ENCODE measurements at places on chromosomes 1 and 21.

DNA sequence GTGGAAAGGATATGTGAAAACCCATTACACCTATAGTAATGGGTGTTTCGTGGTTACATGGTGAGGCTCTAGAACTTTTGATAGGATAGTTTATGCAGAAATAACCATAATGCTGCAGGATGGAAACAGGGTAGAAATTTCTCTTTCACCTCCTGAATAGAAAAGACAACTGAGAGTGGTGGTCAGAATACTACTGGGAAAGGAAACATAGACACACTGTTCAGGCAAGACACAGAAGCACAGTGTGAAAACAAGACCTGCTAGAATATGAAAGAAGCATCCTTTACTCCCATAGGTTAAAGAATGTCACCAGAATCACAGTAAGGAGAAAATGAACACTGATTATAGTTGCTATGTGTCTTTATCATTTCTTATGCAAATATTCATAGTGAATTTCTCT, 496.6 kb downstream of the DPYD start:
- no peak for DNase-seq

DNA sequence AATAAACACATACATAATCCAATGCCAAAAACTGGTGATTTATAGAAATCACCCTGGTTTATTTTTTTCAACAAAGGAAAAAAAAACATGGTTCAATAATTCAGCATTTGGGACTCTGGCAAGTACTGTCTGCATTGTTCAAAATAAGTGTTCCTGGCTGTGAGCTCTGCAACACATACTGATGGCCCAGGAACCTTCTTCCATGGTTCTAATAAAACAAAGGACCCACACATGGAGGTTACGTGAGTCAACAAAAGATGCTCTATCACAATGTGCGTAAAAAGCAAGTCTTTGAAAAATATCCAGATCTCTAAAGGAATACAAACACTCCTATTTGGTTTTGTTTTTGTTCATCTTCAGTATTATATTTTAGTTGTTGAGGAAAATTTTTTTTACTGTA, 37.9 kb upstream of the C1orf198 start:
- no peak for DNase-seq

GRCh38 chr1:232901255-232901654, 49.2 kb upstream of the NTPCR start:
- no peak for DNase-seq

DNA sequence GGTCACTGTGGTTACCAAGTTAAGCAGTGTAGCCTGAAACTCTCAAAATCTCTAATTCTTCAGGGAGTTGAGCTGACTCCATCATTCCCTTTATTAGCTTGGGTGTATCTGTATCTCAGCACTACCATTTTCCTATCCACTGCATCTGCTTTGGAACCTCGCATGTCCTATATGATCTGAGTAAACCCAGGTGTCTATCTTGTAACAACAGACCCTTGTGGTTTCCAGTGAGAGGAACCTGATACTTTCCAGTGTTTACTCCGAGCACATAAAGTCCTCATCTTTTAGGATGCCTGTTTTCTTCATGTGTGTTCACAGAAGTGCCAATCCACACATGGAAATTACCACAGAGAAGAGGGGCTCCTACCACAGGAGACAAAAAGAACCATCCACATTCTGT, 650.4 kb downstream of the LMO4 start:
- DNase-seq: no peak

GRCh38 chr1:241610056-241610815, 29.9 kb downstream of the CHML start:
- no peak for DNase-seq

DNA sequence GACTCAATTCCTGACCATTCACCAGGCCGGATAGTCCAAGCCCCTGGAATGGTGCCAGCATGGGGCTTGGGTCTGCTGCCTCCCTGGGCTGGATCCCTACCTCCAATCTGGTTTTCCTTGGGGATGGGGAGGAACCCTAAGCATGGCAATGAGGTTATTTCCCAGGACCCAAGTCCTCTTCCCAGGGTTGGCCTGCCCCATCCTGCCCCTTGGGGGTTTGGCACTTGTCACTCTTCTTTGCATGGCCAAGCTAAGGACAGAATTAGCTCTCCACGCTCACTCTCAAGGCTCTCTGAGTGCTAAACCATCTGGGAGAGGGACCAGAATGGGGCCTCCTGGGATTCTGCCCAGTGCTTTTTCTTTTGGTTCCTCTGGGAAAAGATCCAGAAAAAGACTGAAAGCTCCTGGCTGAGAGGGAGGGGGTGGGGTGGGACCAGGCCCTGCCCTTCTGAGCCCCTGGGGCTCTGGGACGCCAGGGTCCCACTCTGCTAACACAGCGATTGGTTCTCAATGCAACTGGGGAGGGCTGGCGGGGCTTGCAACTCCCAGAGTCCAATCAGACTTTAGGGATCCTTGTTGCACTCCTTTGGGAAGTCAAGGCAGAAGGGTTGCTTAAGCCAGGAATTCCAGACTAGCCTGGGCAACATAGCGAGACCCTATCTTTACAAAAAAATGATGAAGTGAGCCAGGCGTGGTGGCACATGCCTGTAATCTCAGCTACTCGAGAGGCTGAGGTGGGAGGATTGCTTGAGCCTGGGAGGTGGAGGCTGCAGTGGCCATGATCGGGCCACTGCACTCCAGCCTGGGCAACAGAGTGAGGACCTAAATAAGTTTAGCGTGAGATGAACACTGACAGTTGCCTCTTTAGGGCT, 52.7 kb downstream of the DHRS3 start:
- no peak for DNase-seq

DNA sequence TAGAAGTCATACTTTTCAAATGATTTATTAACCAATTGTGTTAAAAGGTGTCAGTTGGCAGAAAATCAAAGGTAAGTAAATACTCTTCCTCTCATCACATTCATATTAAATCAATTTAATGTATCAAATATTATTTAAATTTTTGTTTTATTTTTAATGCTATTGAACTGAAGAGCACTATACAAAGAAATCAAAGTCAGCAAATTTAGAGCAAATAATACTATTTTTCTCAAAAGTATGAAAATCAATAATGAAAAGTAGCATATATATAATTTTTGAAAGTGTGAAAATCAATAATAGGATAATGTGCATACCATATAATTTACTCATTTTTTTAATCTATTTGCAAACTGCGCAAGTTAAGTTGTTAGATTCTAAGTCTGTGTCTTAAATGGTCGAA, 181.0 kb downstream of the SPATA17 start:
- no peak for DNase-seq

- no peak for DNase-seq
These were observed 227.2 kb downstream of the KCNJ6 start for GRCh38 chr21:37688952-37689659.

- peak; percentile 26 for DNase-seq
These were observed 143.7 kb downstream of the DNM3 start for GRCh38 chr1:171984850-171985485.

- DNase-seq: no peak
These were observed 273 bp downstream of the BMP8B start for GRCh38 chr1:39788426-39788757.

DNA sequence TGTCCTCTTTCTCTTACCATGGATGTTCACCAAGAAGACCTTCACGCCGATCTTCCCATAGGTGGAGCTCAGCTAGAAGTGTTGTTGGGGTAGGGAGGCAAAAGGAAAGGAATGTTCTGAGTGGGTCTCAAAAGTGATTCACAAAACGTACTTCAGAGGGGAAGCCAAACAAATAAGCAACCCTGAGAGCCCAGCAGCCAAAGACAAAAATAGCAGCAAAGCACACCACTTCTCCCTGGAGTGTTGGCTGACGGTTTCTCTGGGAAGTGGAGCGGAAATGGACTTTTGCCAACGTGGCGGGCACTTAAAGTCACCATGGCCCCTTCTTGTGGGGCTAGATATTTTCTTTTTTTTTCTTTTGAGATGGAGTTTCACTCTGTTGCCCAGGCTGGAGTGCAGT, 23.1 kb downstream of the SLC26A9 start:
- no peak for DNase-seq

GRCh38 chr1:167668108-167668507, 38.1 kb downstream of the RCSD1 start:
- DNase-seq: no peak

GRCh38 chr1:183058851-183059502, 35.8 kb downstream of the LAMC1 start:
- no peak for DNase-seq

DNA sequence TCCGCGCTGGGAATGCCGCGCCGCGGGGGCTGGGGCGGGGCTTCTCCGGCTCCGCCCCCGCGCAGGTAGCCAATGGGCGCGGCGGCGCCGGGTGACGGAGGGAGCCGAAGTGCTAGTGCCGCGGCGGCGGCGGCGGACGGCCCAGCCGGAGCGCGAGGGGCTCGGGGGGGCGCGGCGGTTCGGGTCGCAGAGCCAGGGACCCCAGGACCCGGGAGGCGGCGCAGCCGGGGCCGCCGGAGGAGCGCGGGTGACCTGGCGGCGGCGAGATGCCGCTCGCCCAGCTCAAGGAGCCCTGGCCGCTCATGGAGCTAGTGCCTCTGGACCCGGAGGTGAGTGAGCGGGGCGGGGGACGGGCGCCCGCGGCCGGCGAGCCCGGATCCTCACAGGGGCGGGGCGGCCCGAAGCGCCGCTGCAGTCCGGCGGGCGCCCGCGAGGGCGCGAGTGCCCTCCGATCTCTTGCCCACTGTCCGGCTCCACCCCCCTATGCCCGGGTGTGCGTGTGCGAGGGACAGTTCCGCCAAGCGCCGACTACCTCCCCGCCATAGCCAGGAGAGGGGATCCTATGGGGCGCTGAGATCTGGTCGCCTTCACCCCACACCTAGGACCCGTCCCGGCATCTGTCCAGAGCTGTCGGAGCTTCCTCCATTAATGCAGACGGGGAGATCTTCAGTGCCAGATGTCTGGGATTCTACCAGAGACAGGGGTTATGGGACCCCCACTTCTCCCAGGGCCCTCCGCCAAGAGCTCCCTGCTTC, at the start of gene RPS6KA1:
Gene RPS6KA1 (plus strand): TSS at position 107 of the 755 bp plus-strand sequence. CDS start 160 bp downstream, at position 267.
- no peak for DNase-seq

- no peak for DNase-seq
These were observed 1.0 kb downstream of the ANKRD65 start for GRCh38 chr1:1419813-1420653.

DNA sequence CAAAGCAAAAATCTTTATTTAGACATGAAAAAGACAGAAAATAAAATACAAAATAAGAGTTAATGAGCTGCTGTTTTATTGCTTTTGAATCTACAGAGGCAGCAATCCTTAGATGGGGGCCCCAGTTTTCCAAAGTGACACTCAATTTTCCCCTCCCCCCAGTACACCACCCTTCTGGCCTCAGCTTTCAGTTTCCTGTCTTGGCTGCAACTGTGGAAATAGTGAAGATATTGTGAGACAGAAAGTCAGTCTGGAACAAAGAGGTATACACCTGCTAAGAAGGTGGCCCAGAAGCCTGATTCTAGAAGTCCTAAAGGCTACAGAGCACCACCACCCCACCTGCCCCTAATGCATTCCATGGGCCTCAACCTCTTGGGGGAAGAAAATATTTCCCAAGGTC, 1.1 kb upstream of the MTMR11 start:
- no peak for DNase-seq

DNA sequence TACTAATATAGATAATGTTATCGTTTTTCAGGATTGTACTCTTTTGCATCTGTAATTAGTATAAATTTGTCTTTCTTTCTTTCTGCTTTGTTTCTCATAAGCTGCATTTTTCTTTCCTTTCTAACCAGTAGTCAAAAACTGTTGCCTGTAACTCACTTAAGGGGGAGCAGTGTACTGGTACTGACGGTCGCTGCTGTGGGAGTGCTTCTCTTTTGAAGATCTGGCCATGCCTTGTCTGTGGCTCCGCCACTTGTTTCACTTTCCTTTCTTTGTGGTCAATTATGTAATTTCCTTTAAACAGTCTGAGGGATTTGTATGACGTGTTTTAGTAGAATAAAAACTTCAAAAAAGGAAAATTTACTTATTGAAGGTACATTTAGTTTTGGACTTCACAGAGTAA, 37.0 kb downstream of the MIA3 start:
- peak; percentile 81 for DNase-seq

DNA sequence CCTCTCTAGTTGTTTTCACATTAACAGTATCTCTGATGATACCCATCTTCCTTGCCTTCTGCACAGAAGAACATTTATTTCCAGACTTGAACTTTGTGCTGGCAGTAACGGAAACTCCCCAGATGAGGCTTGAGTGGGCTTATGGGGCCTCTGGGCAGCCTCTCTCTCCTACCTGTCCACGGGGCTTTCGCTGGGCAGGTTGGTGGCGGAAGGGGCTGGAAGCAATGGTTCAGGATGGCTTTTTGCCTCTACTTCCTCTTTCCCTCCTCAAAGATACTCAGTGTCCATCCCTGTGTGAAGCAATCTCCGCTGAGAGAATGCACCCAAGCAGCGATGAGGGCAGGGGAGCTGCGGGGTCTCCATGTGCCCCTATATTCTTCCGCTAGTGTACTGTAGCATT, 348.2 kb downstream of the HLX start:
- DNase-seq: no peak

- no peak for DNase-seq
These were observed 148.2 kb upstream of the COL11A1 start for GRCh38 chr1:103256490-103256889.

GRCh38 chr1:234546890-234547788, 62.8 kb downstream of the IRF2BP2 start:
- DNase-seq: no peak

DNA sequence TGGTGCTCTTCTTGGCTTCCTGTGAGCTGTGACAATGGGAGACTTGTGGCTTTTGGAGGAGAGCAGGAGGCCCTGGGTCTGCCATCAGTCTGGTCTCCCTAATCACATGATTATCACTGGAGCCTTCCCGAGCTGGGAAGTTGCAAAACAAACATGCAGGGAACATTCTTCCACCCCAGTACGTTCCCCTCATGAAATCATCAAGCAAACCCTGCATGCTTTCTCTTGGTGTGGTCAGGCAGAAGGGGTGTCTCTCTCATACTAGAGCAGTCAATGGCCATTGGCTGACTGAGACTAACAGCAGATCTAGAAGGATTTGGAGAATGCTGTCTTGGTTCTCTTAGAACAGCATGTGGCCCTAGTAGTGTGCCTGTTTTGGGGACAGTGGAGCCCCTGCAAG, 111.2 kb downstream of the LIPI start:
- DNase-seq: no peak

DNA sequence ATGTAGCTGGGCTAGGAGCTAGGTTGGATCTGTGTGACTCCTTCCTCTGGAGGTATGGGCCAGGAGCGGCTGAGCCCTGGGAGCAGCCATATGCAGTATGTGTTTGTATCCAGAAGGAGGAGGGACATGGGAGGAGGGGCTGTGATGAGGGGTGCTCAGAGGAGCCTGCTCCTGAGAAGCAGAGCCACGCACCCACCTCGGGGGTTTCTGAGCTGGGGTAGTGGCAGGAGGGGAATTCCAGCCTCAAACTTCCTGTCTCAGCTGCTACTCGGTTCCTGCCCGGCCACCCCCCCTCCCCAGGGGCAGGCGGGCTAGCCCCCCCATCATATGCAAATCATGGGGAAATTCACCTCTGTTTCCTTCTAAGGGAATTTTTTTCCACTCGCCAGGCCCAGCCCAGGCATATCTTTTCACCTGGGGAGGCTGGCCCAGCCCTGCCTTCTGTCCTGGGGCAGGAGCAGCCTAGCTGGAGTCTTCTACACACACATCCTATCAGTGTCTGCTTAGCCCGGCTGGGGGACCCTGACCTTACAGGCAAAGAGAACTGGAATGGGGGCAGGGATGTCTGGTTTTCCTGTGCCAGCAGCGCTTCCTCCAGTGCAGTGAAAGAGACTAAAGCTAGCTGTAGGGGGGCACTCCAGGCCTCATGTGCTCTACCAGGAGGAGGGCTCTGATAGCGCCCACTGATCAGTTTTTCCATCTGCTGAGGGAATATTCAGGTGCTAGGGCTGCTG, 3.0 kb downstream of the ZC3H12A start:
- no peak for DNase-seq

GRCh38 chr1:154607609-154608396, at the start of gene ADAR:
Gene ADAR (minus strand): TSS chr1:154608186. CDS start chr1:154608006, 180 bp downstream.
- peak; percentile 90 for DNase-seq
